Activated T-helper 1 cell treated with anti-CD3 and anti-CD28 coated beads, Interleukin-2, amount 50 U/mL, for 16 hours (primary cell): ENCODE measurements at places on chromosomes 5 and 9.

DNA sequence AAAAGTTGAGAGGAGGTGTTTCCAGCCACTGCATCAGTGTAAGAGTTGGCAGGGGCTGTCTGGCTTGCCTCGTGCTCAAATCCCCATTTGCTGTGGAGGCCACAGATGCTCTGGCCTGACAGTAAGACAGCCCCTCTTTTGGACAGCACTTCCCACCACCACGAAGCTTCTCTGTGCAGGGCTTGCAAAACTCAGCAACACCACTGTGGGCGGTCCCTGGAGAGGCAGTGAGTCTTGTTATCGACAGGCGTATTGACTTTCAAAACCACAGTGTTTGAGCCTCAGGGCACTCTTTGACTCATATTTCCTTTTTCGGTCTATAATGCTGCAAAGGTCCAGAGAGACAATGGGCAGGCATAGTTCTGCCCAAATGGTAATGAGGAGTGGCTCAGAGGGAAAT, 539.5 kb downstream of the EBF1 start:
- no peak for DNase-seq

- DNase-seq, result no peak
Measured at GRCh38 chr5:63613442-63613841, 348.8 kb downstream of the HTR1A start.

GRCh38 chr5:55440188-55440646, 94.5 kb downstream of the PLPP1 start:
- DNase-seq, result no peak

GRCh38 chr5:83441747-83442146, 29.8 kb upstream of the VCAN start:
- no peak for DNase-seq

GRCh38 chr9:87309236-87309635, 188.4 kb upstream of the DAPK1 start:
- DNase-seq, result no peak

- no peak for DNase-seq
Measured at GRCh38 chr5:80867233-80867632, 92.9 kb upstream of the RASGRF2 start.

DNA sequence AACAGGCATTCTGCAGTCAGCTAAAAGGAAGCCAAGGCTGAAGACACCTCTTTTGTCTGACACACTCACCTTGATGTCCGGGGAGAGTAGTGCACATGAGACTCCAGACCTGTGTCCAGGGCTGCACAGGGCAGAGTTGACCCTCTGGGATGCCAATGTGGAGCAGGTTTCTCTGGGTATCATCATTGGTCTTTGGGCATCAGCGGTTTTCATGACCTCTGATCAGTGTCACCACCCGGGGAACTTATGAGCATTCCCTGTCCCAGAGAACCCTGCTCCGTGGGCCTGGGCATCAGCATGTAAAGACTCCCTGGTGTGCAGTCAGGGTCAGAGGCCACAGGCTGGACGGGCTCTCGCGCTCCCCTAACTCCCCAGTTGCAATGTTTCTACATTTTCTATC, 80.2 kb downstream of the NSUN2 start:
- DNase-seq, result no peak

GRCh38 chr5:139552893-139553575, 8.1 kb upstream of the UBE2D2 start:
- DNase-seq, result no peak

GRCh38 chr9:6827439-6828145, 69.8 kb downstream of the KDM4C start:
- DNase-seq, result no peak

DNA sequence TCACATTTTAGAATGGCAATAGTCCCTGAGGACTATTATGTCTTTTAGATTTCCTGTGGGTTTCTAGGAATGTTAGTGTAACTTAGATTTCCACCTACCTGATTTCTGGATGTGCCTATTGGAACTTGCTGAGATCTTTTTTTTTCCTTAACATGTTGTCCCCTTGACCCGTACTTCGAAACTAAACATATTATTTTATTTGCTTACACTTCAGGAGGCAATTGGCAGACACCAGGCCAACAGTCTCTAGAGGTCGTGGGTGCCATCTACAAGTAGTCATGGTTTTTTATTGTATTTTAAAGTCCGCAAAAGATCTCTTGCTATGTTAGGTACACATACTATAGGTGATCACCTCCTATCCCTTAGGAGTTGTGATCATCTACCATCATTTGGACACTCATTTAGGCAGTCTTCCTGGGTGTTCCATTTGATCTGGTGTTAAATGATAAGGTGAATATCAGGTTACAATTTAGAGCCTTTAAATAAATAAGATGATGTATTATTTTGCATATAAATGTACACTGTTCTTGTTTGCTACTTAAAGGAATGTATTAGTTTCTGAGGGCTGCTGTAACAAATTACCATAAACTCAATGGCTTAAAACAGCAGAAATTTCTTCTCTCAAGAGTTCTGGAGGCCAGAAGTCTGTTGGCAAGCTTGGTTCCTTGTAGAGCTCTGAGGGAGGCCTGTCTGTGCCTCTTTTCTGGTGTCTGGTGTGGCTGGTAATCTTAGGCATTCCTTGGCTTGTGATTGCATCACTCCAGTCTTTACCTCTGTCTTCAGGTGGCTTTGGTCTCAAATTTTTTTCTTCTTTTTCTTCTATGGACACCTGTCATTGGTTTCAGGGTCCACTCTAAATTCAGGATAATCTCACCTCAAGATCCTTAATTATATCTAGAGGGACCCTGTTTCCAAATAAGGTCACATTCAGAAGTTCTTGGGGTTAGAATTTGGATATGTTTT, 64.8 kb downstream of the ZCCHC7 start:
- DNase-seq, result no peak

DNA sequence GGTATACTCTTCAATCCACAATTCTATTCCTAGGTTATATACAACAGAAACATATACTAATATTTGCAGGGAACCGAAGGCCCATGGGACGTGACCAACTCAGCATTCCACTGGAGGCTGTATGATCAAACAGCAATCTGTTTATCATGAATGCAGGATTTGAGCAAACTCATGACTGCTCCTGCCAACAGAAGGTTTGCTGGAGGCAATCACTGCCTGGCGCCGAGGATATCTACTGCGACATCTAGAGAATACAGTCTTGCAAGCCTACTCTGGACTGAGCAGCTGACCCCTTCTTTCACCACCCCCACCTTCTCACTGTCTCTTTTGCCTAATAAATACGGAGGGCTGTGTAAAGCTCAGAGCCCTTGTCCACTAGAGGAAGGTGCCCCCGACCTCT, 90.5 kb upstream of the CDH10 start:
- no peak for DNase-seq

DNA sequence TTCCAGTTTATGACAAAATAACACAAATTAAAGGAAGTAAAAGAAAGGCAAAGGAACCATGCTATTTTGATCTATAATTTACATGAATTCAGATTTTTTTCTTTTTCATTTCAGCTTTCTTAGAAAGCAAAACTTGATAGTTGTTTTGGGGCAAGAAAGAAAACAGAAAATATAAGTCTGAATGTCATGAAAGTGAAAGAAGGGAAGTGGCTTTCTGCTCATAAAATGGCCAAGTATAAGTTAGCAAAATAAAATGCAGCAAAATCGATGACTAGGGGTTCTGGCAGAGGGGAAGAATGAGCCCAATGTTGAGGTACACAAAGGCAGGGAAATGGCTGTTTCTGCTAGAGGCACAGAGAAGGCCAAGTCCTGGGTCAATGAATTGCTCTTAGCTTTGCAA, 3.0 kb upstream of the IFNW1 start:
- DNase-seq, result no peak

DNA sequence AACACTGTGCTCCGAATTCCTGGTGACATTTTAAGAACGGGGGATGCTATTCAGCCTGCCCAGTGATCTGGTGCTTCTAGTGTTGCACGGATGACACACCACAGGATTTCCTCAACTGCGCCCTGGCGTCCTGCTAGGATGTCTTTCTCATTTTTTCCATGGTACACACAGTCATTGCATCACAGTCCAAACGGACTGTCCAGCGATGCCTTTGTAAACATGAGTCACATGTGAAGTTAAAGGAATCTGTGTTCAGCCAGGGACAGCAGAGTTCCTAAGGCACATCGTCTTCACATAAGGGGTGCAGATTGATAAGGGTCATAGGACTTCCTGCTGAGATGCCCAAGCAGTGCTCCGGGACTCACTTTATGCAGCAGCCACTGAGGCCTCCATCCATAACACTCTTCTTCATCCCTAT, 9.3 kb upstream of the PTPN3 start:
- no peak for DNase-seq

- DNase-seq, result no peak
Measured at GRCh38 chr5:177528631-177529030, 11.9 kb upstream of the DDX41 start.

- no peak for DNase-seq
Measured at GRCh38 chr9:78674874-78675273, 377.9 kb downstream of the PSAT1 start.

- DNase-seq, result no peak
Measured at GRCh38 chr5:39040875-39041274, 33.3 kb downstream of the RICTOR start.

GRCh38 chr5:15834596-15835245, 334.7 kb downstream of the FBXL7 start:
- DNase-seq, result no peak

DNA sequence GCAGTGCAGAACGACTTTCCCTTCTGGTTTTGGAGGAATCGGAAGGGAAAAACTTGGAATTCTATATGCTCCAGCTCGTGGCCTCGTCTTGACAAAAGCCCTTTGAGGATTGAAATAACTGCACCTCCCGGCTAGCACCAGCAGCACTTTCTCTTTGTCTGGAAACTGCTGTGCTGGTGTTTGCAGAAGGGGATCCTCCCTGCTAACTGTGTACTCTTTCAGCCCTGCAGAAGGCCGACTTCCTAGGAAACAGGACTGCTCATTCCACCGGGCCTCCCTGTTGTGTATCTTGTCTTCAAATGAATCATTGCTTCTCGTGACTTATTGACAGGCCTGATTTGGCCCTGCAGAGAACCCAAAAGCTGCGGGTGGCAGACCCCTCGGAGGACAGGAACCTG, 23.6 kb downstream of the STC2 start:
- no peak for DNase-seq

GRCh38 chr5:102826629-102827028, 71.5 kb downstream of the PAM start:
- DNase-seq, result no peak

DNA sequence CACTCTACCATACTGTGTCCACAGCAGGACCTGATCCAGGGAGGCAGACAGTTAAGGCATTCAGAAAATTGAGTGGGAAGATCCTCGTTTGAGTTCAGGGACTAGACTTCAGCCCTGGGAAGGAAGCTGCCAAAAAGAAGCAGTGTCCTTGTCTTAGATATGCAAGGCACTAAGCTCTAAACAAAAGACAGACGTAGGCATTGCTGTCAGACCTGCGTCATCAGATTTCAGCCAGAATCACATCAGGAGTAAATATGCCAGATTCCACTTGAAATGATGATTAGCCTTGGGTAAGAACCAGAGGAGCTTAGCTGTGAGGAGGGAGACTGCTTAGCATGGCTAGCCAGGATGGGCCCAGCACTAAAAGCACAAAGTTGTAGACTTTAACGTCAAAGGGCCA, 56.7 kb downstream of the MAMDC2 start:
- DNase-seq, result no peak

GRCh38 chr5:148653836-148654781, at the start of gene HTR4:
HTR4 (minus strand) TSS chr5:148654527; CDS start chr5:148637014, 17,513 bp downstream.
- no peak for DNase-seq

GRCh38 chr5:58887721-58888409, 305.0 kb downstream of the RAB3C start:
- no peak for DNase-seq

DNA sequence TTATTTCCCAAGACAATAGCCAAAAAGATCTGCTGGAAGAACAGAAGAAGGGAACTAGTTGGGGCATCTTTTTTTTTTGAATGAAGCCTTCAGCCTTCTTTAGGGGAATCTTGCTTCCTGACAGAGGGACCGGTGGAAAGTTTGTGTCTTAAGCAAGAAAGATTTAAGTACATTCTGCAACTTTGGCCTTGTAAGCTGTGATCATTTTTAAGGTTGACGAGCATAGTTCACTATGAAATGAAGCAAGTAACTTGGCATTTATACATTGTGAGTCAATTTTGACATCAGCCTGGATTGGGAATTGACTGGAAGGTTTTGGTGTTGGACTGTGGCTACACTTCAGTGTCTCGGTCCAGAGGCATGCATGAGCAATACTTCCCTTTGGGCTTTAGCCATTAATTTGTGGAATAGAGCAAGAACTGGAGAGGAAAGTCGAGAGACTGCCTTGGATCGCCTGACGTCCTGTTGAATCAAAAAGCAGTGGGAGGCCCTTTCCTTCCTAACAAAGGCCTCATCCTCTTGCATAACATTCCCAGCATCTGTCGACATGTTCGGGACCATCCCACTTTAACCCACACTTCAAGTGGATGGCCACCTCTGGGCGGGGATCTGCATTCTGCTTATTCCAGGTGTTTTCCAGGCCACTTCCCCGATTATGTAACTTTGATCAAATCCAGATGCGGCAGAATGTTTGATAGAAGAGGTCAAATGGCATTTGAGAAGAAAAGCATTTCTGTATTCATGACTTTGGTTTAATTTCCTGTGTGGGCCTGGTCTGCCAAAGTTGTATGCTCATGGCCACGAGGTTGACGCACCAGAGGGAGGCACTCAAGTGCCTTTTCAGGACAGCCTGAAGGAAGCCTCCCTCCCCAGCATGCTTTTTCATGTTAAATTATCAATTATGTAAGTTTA, 12.5 kb downstream of the ABL1 start:
- no peak for DNase-seq

DNA sequence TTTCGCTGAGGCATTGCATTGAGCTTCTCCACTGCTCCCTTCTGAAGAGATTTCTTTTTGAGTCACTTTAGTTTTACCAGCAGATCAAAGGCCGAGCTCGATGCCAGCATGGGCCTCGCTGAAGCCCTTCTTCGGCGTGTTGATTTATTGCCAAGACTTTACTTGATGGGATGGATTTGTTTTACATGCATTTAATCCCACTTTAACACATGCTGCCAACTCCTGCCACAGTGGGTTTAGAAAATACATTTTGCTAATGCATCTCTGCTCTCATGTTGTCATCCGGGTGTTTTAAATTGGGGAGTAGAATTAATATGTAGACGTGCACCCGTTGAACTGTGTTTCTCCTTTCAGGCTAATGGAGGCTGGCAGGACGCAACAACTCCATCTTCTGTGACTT, 218.3 kb downstream of the PBX3 start:
- no peak for DNase-seq

DNA sequence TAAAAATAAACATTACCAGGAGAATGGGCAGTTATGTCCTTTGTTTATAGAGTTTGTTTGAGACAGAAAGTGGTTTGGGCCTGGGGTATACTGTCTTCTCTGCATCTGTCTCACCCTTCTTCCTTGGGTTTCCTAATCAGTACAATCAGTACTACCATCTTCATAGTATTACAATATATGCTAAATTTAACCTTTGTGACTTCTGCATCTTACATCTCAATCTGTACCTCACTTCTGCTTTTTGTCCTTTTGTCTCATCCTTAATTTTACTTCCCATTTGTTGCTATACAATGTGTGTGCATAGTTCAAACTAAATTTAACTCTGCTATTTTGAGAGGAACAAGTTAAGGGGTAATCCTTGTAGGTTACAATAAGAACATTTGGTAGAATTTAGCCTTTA, 19.6 kb downstream of the FBXO38 start:
- no peak for DNase-seq

GRCh38 chr5:79562351-79563246, 48.7 kb upstream of the HOMER1 start:
- no peak for DNase-seq
